Activated naive CD8-positive, alpha-beta T cell treated with anti-CD3 and anti-CD28 coated beads for 36 hours (primary cell): ENCODE measurements at places on chromosomes 16 and 17.

- no peaks in the 10 kb centered on the region for H3K4me1 ChIP-seq
- no peak overlapping the region for H3K27ac ChIP-seq
- peaks cover 23% of the 10 kb centered on the region for H3K27me3 ChIP-seq
- DNase-seq: no peak
- H3K4me3 ChIP-seq: no peak overlapping the region
These were observed 160.1 kb upstream of the CDH5 start for GRCh38 chr16:66206363-66206762.

GRCh38 chr17:22268214-22268911 is 576.0 kb downstream of the KCNJ18 start:
- no peak overlapping the region for H3K4me3 ChIP-seq
- no peaks in the 10 kb centered on the region for H3K36me3 ChIP-seq
- H3K4me1 ChIP-seq: no peaks in the 10 kb centered on the region
- DNase-seq: no peak
- H3K27me3 ChIP-seq: no peaks in the 10 kb centered on the region
- no peak overlapping the region for H3K27ac ChIP-seq

DNA sequence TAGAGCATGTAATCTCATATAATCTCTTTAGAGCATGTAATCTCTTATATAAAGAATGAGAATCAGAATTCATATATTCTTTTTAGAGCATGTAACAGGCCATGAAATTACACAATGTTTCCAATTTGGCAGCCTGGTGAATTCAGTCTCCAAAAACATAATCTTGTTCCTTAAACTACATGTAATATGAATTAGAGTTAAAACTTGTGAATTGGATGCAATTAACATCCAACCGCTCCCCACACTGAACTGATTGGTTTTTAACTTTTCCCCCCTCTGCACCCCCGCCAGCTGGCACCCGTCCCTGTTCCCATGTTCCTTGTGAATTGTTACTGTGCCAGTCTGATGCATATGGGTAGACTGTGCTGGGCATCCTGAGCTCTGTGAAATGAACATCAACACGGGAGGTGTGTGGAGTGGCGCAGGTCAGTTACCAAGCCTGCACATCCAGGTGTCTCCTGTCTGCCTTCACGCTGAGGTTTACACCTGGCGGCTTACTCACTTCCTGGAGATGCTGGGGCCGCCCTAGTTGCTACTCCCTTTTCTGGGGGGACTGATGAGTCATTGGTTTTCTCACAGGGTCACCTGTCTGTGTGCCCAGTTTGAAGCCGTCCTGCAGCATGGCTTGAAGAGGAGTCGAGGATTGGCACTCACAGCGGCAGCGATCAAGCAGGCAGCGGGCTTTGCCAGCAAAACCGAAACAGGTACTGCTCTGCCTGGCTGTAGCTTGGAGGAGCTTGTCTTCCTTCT is 50.4 kb downstream of the SNX29 start:
- peaks cover 2% of the 10 kb centered on the region for H3K36me3 ChIP-seq
- H3K4me3 ChIP-seq: no peak overlapping the region
- peaks cover 8% of the 10 kb centered on the region for H3K4me1 ChIP-seq

DNA sequence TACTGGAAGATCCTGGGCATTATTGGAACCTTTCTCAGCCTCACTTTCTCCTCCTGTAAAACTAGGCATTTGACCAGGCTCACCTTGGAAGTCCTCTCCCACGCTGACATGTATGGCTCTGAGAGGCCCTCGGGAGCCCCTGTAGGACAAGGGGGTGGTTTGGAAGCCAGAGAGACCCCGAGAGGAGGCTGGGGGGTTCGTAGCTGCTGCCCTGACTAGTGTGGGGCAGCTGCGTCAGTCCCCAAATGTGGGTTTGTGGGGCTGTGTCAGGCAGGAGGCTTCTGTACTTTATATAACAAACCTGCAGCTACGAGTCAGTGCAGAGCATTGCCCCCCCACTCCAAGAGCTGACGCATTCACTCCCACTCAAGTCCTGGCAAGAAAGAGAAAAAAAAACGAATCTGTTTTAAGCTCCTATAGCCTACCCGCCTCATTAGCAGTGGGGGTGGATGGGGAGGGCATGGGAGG is 1.8 kb downstream of the CX3CL1 start:
- peaks cover 30% of the 10 kb centered on the region for H3K4me1 ChIP-seq
- H3K36me3 ChIP-seq: no peaks in the 10 kb centered on the region
- H3K27me3 ChIP-seq: peaks cover 5% of the 10 kb centered on the region
- H3K27ac ChIP-seq: no peak overlapping the region

DNA sequence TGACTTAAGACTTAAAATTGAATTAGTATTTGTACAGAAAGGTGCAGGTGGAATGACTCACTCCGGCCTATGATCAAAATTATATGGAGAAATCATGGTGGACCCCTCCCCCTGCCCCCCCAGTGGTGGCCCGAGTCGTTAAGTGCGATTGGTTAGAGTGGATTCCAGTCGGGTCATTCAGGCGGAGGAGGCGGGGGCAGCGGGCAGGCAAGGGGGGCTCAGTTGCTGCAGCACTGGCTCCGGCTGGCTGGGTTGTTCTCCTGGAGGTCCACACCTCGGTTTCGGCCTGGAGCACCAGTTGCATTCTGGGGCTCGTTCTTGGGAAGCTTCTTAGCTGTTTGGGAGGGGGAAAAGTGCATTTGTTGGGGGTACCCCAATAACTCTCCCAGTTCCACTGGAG is 3.0 kb downstream of the HSPB9 start:
- H3K36me3 ChIP-seq: peaks cover 18% of the 10 kb centered on the region
- peaks cover 10% of the 10 kb centered on the region for H3K4me1 ChIP-seq
- H3K27me3 ChIP-seq: no peaks in the 10 kb centered on the region
- H3K4me3 ChIP-seq: no peak overlapping the region
- H3K27ac ChIP-seq: no peak overlapping the region

- no peak overlapping the region for H3K27ac ChIP-seq
- peak; percentile 4 for DNase-seq
- H3K4me1 ChIP-seq: peaks cover 6% of the 10 kb centered on the region
- no peak overlapping the region for H3K4me3 ChIP-seq
These were observed 78.8 kb upstream of the CRHR1 start for GRCh38 chr17:45705123-45706009.

- no peaks in the 10 kb centered on the region for H3K4me1 ChIP-seq
- H3K36me3 ChIP-seq: no peaks in the 10 kb centered on the region
- H3K27ac ChIP-seq: no peak overlapping the region
- DNase-seq: no peak
- H3K27me3 ChIP-seq: no peaks in the 10 kb centered on the region
These were observed 506.1 kb downstream of the CDH11 start for GRCh38 chr16:64615630-64616280.

- H3K27ac ChIP-seq: no peak overlapping the region
- H3K4me3 ChIP-seq: no peak overlapping the region
- no peaks in the 10 kb centered on the region for H3K4me1 ChIP-seq
- peaks cover 3% of the 10 kb centered on the region for H3K27me3 ChIP-seq
- no peaks in the 10 kb centered on the region for H3K36me3 ChIP-seq
These were observed 106.8 kb upstream of the NOG start for GRCh38 chr17:56486732-56487131.

GRCh38 chr17:45138911-45139532 is 3.5 kb downstream of the ACBD4 start:
- no peak overlapping the region for H3K27ac ChIP-seq
- H3K27me3 ChIP-seq: no peaks in the 10 kb centered on the region
- peaks cover 2% of the 10 kb centered on the region for H3K36me3 ChIP-seq
- no peak overlapping the region for H3K4me3 ChIP-seq
- DNase-seq: no peak
- peaks cover 11% of the 10 kb centered on the region for H3K4me1 ChIP-seq

- peaks cover 8% of the 10 kb centered on the region for H3K4me1 ChIP-seq
- no peak for DNase-seq
- no peaks in the 10 kb centered on the region for H3K36me3 ChIP-seq
- peaks cover 10% of the 10 kb centered on the region for H3K27me3 ChIP-seq
- H3K27ac ChIP-seq: no peak within 1 kb of the TSS
These were observed at the start of gene CCL15 for GRCh38 chr17:36001110-36001771. Gene CCL15, minus strand, starts transcription at chr17:36001553. Its CDS starts 61 bp downstream, at chr17:36001492.

DNA sequence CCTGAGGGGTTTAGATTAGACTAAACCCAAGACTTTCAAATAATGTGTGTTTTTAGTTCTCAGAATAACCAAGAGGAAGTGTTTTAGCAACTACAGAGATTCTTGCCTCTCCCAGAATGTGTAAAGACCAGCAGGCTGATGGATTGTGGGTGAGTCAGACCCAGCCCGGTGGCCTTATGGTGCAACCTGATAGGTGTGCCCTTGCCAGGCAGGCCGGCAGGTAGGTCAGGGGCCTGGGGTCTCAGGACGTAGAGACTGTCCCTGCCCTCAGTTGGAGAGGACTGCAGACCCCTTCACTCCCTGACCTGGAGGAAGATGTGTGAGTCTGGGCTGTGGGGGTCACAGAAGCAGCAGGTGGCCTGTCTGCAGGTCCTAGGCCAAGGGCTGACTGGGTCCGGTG is 47.2 kb upstream of the ACSF3 start:
- H3K27me3 ChIP-seq: peaks cover 2% of the 10 kb centered on the region
- H3K4me1 ChIP-seq: no peaks in the 10 kb centered on the region
- no peak overlapping the region for H3K4me3 ChIP-seq
- no peak for DNase-seq
- no peaks in the 10 kb centered on the region for H3K36me3 ChIP-seq

- DNase-seq: no peak
- no peak overlapping the region for H3K4me3 ChIP-seq
- peaks cover 7% of the 10 kb centered on the region for H3K4me1 ChIP-seq
- peaks cover 10% of the 10 kb centered on the region for H3K27me3 ChIP-seq
- H3K36me3 ChIP-seq: no peaks in the 10 kb centered on the region
These were observed 188.3 kb downstream of the IRF8 start for GRCh38 chr16:86087011-86087895.

- H3K4me1 ChIP-seq: peaks cover 33% of the 10 kb centered on the region
- H3K27ac ChIP-seq: peak overlapping the region; percentile 64
- H3K4me3 ChIP-seq: no peak overlapping the region
- H3K27me3 ChIP-seq: no peaks in the 10 kb centered on the region
- no peak for DNase-seq
These were observed 21.2 kb downstream of the CLEC16A start for GRCh38 chr16:10965440-10966061.

GRCh38 chr17:9018726-9019125 is 2.6 kb upstream of the NTN1 start:
- H3K4me1 ChIP-seq: peaks cover 4% of the 10 kb centered on the region
- no peaks in the 10 kb centered on the region for H3K36me3 ChIP-seq
- H3K27me3 ChIP-seq: peaks cover 33% of the 10 kb centered on the region
- no peak for DNase-seq
- H3K4me3 ChIP-seq: no peak overlapping the region
- no peak overlapping the region for H3K27ac ChIP-seq

DNA sequence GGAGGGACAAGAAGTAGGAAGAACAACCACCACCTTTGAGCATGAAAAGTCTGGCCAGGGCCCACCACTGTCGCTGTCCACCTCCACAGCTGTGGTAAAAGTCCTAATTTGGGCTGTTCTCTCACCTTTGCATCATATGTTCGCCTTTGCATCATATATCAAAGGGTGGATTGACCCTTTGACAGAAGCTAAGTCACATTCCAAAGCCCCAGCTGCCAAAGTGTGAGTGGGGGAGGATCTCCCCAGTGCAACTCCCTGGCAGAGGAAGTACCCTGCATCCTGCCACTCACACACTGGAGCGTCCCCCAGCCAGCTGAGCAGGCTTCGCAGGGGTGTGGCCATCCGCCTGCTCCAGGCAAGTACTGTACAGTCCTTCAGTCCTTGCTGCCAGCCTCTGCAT is 12.7 kb upstream of the SPECC1 start:
- DNase-seq: no peak
- H3K27me3 ChIP-seq: peaks cover 22% of the 10 kb centered on the region
- no peak overlapping the region for H3K4me3 ChIP-seq
- no peak overlapping the region for H3K27ac ChIP-seq

- H3K4me3 ChIP-seq: peak overlapping the region; percentile 92
- no peaks in the 10 kb centered on the region for H3K27me3 ChIP-seq
- peak overlapping the region; percentile 99 for H3K27ac ChIP-seq
- peaks cover 8% of the 10 kb centered on the region for H3K4me1 ChIP-seq
- H3K36me3 ChIP-seq: peaks cover 2% of the 10 kb centered on the region
These were observed 858 bp upstream of the TELO2 start for GRCh38 chr16:1492082-1492922.

GRCh38 chr17:82118815-82119380 is 20.9 kb upstream of the FASN start:
- H3K4me1 ChIP-seq: peaks cover 34% of the 10 kb centered on the region
- peaks cover 7% of the 10 kb centered on the region for H3K36me3 ChIP-seq
- no peak overlapping the region for H3K4me3 ChIP-seq
- no peaks in the 10 kb centered on the region for H3K27me3 ChIP-seq

GRCh38 chr16:12303653-12304052 is 327.1 kb downstream of the SNX29 start:
- H3K4me3 ChIP-seq: no peak overlapping the region
- no peak overlapping the region for H3K27ac ChIP-seq
- no peaks in the 10 kb centered on the region for H3K27me3 ChIP-seq
- H3K4me1 ChIP-seq: no peaks in the 10 kb centered on the region

DNA sequence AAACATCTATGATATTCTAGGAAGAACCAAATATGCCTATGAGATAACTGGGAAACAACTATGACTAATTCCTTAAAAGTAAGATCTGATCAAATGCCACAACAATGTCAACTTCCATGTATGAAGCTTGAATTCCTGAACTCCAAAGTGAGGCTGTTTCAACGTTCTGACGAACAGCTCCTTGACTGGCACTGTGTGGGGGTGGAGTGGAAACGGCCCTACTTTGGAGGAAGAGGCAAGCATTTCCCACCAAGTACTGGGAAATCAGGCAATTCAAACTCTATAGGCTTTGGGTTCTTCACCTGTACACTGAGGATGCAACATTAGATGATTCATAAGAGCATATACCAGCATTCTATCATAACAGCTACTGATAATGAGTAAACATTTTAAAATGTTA is 187.2 kb downstream of the CDK5R1 start:
- no peak overlapping the region for H3K27ac ChIP-seq
- no peaks in the 10 kb centered on the region for H3K27me3 ChIP-seq
- DNase-seq: no peak
- H3K4me3 ChIP-seq: no peak overlapping the region
- peaks cover 5% of the 10 kb centered on the region for H3K36me3 ChIP-seq

DNA sequence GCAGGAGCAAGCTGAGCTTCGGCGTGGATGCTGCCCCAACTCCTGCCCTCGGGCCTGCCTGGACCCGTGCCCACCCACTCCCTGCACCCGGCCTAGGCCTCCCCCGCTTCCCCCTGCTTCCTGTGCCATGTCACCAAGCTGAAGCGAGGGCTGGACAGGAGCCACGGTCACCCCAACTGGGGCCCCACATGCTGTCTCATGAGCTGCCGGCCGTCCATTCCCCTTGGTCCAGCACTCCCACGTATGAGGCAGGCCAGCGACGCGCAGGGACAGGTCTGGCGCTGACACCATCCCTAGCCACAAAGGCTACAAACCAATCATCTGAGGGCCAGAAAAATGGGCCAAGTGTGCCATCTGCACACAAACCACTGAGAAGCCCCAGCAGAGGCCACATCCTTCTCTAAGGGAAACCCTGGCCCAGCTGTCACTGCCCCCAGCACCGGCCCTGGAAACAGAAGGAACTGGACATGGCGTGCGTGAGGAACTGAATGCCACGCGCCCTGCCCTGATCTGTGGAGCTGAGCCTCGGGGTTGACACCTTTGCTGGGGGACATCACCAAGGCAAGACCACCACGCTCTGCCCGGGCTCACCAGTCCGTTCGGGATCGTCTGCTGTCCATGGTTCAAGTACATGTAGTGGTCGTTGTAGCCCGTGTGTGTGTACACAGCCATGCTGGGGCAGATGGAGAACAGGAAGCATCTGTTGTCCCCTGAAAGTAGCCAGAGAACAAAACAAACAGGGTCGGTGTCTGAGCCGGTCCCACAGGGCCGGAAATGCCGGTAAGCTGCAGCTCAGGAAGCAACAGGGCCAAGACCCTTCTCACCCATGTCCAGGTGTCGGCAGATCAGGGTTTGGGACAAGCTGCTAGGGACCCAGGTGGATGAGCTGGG is 22.2 kb downstream of the MEAK7 start:
- H3K36me3 ChIP-seq: peaks cover 5% of the 10 kb centered on the region
- peaks cover 8% of the 10 kb centered on the region for H3K4me1 ChIP-seq
- no peak overlapping the region for H3K4me3 ChIP-seq
- H3K27me3 ChIP-seq: no peaks in the 10 kb centered on the region
- DNase-seq: no peak
- H3K27ac ChIP-seq: no peak overlapping the region
